Activated naive CD8-positive, alpha-beta T cell treated with anti-CD3 and anti-CD28 coated beads, Interleukin-2, amount 50 U/mL, for 24 hours (primary cell): ENCODE measurements at places on chromosomes 1 and 21.

- DNase-seq = no peak
- H3K27ac ChIP-seq = no peak overlapping the region
- H3K27me3 ChIP-seq = no peaks in the 10 kb centered on the region
- H3K4me1 ChIP-seq = no peaks in the 10 kb centered on the region
These were observed 111.2 kb upstream of the ADGRL2 start for GRCh38 chr1:81689531-81689941.

DNA sequence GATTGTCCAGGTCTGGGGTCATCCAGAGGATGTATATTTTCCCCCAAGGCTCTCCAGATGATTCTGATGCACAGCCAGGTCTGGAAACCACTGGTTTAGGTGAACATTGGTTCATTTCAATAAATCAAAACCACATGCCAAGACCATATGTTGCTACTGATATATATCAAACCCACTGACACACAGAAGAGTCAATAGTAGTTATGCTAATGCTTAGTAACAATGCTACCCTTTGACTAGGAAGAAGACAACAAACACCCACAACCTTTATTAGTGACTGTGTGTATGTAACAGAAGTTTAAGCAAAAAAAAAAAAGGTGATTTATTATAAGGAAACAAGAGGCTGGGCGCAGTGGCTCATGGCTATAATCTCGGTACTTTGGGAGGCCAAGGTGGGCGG is 35.6 kb upstream of the POU2F1 start:
- no peak overlapping the region for H3K27ac ChIP-seq
- H3K36me3 ChIP-seq = no peaks in the 10 kb centered on the region
- H3K4me1 ChIP-seq = no peaks in the 10 kb centered on the region

- H3K4me3 ChIP-seq = no peak overlapping the region
- H3K27me3 ChIP-seq = no peaks in the 10 kb centered on the region
These were observed 4.8 kb upstream of the TAF13 start for GRCh38 chr1:109080441-109081082.

- no peaks in the 10 kb centered on the region for H3K27me3 ChIP-seq
- H3K4me1 ChIP-seq = no peaks in the 10 kb centered on the region
- H3K36me3 ChIP-seq = no peaks in the 10 kb centered on the region
- H3K4me3 ChIP-seq = no peak overlapping the region
- H3K27ac ChIP-seq = no peak overlapping the region
- DNase-seq = no peak
These were observed 119.2 kb downstream of the ITSN1 start for GRCh38 chr21:33761441-33762036.

- peak overlapping the region; percentile 41 for H3K4me3 ChIP-seq
- H3K27me3 ChIP-seq = no peaks in the 10 kb centered on the region
- DNase-seq = peak; percentile 17
These were observed 253.5 kb downstream of the AKT3 start for GRCh38 chr1:243596431-243597062.

- H3K4me3 ChIP-seq = no peak within 1 kb of the TSS
- peaks cover 2% of the 10 kb centered on the region for H3K36me3 ChIP-seq
- DNase-seq = no peak
- H3K27ac ChIP-seq = no peak within 1 kb of the TSS
- H3K4me1 ChIP-seq = no peaks in the 10 kb centered on the region
- H3K27me3 ChIP-seq = no peaks in the 10 kb centered on the region
These were observed at the start of gene SLC25A34 for GRCh38 chr1:15736038-15736891. TSS of gene SLC25A34 (plus strand) at chr1:15736258. CDS start at chr1:15736486, 228 bp downstream.

DNA sequence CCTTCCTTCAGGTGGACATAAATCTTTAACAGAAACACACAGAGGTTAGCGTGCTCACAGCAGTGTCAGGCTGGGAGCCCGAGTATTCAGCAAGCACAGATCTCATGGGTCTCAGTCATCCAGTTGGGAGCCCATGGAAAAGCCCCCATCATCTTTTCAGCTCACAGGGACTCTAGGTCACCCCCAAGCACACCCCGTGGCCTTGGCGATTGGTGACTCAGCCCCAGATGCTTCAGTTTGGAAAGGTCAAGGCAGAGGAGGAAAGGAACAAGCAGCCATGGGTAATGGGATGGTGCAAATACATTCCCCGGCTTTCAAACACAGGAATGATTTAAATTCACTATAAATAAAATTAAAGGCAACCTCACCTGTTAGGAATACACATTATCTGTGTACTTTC is 88.9 kb downstream of the PGBD5 start:
- no peak overlapping the region for H3K4me3 ChIP-seq
- no peak for DNase-seq
- no peaks in the 10 kb centered on the region for H3K4me1 ChIP-seq

DNA sequence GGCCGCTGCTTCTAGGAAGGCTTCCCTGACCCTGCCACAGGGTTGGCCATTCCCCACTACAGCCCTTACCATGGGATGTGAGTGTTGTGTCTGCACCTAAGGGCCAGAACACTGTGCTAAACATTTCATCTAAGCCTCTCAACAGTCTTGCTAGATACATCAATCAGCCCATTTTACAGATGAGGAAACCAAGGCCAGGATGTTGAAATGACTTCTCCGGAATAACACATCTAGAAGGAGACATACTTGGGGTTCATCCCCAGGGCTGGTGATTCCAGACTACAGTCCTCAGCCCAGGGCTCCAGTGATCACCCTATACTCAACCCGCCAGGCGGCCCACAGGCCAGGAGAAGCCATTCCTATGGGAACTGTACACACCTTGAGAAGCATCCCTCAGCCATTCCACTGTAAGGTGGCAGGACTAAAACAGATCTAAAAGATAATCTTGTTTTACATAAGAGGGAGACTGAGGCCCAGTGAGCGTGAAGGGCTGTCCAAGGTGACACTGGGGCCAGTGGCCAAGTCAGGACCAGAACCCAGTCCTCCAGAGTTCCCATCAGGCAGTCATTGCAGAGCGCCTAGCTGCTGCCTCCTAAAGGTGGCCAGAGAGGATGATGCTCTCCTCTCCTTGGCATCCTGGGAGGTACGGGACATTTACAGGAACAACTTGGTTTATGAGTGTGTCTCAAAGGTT is 119.5 kb downstream of the GLIS1 start:
- no peaks in the 10 kb centered on the region for H3K4me1 ChIP-seq
- no peak for DNase-seq
- H3K4me3 ChIP-seq = no peak overlapping the region
- H3K27ac ChIP-seq = no peak overlapping the region
- H3K36me3 ChIP-seq = no peaks in the 10 kb centered on the region
- no peaks in the 10 kb centered on the region for H3K27me3 ChIP-seq

DNA sequence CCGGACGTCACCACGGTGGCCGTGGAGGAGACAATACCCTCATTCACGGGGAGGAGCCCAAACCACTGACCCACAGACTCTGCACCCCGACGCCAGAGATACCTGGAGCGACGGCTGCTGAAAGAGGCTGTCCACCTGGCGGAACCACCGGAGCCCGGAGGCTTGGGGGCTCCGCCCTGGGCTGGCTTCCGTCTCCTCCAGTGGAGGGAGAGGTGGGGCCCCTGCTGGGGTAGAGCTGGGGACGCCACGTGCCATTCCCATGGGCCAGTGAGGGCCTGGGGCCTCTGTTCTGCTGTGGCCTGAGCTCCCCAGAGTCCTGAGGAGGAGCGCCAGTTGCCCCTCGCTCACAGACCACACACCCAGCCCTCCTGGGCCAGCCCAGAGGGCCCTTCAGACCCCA is 7.0 kb downstream of the TNFRSF14 start:
- no peaks in the 10 kb centered on the region for H3K36me3 ChIP-seq
- DNase-seq = no peak
- no peak overlapping the region for H3K4me3 ChIP-seq

- no peak for DNase-seq
- no peak overlapping the region for H3K27ac ChIP-seq
- no peaks in the 10 kb centered on the region for H3K4me1 ChIP-seq
- no peaks in the 10 kb centered on the region for H3K36me3 ChIP-seq
- peaks cover 9% of the 10 kb centered on the region for H3K27me3 ChIP-seq
These were observed 109.6 kb downstream of the WDR3 start for GRCh38 chr1:118039170-118039569.

DNA sequence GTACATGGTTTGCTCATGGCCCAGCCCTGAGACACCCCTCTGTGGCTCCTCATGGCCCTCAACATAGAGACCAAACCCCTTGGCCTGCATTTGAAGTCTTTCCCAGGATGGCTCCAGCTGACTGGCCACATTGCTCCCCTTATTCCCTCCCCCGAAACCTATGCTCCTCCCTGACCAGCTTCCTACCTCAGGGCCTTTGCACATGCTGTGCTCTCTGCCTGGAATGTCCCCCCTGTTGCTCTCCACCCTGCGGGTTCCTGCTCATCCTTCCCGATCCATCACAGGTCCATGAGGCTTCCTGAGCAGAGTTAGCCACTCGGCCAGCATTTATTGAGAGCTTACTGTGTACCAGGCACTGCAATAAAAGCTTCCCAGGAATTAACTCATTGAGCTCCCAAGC is 70.9 kb upstream of the SELENON start:
- no peak for DNase-seq
- H3K27me3 ChIP-seq = peaks cover 45% of the 10 kb centered on the region
- no peak overlapping the region for H3K27ac ChIP-seq
- no peak overlapping the region for H3K4me3 ChIP-seq
- peaks cover 2% of the 10 kb centered on the region for H3K36me3 ChIP-seq

DNA sequence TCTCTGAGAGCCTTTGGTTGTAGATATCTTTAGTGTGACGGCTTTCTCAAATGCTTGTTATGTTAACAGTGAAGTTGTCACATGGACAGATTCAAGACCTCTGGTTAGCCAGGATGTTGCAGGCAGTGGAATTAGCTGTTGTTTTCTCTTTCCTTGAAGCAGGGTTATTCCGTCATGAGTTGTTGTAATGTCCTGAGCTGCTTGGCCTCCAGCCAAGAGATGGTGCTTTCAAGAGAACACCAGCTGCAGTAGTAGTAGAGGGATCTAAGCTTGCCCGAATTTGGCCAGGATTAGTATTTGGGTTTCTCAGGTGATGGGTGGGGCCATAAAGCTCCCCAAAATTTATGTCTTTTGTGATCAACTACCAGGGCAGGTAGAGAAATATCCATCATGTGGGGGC is 13.4 kb downstream of the KCNE1 start:
- H3K4me3 ChIP-seq = no peak overlapping the region
- H3K4me1 ChIP-seq = no peaks in the 10 kb centered on the region

DNA sequence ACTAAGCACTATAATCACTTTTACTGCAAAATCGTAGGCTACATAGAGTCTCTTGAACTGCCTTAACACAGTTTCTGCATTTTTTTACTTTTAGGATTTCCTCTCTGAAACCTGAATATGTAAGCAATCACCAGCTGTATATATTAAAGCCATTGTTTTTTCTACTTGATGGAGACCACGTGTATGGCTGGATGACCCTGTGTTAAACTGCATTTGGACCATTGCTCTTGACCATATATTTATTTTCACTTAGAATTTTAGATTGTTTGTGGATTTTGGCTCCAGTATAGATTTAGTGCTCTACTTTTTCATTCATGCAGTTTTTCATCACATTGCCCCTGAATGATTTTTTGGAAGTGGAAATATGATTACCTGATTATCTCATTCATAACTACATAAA is 320.5 kb upstream of the SGIP1 start:
- H3K4me3 ChIP-seq = no peak overlapping the region
- H3K4me1 ChIP-seq = peaks cover 8% of the 10 kb centered on the region
- H3K27me3 ChIP-seq = peaks cover 2% of the 10 kb centered on the region
- DNase-seq = no peak
- no peak overlapping the region for H3K27ac ChIP-seq

GRCh38 chr1:54099061-54099610 is 45.7 kb downstream of the TCEANC2 start:
- DNase-seq = no peak
- H3K4me1 ChIP-seq = no peaks in the 10 kb centered on the region
- H3K4me3 ChIP-seq = no peak overlapping the region
- H3K36me3 ChIP-seq = peaks cover 15% of the 10 kb centered on the region
- H3K27me3 ChIP-seq = no peaks in the 10 kb centered on the region
- no peak overlapping the region for H3K27ac ChIP-seq

DNA sequence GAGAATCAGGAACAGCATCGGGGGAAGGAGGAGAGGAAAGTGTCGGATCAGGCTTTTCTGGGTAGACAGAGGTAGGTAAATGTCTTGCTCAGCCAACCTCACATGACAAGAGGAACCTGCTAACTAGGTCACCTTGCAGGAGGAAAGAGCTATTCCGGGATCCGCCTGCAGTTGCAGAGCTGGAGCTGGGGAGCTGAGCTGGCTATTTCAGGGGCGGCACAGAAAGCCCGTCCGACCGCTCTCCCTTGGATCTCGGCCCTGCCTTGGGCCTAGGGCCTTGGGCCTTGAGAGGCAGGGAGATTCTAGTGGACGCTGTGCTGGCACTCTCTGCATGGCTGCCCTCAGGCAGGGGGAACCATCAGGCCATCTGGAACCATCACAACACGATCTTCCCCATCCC is 56.5 kb upstream of the CTPS1 start:
- no peak overlapping the region for H3K4me3 ChIP-seq
- no peak for DNase-seq
- no peaks in the 10 kb centered on the region for H3K36me3 ChIP-seq
- no peak overlapping the region for H3K27ac ChIP-seq
- no peaks in the 10 kb centered on the region for H3K27me3 ChIP-seq

- no peak overlapping the region for H3K27ac ChIP-seq
- H3K27me3 ChIP-seq = peaks cover 5% of the 10 kb centered on the region
- no peaks in the 10 kb centered on the region for H3K36me3 ChIP-seq
- no peak overlapping the region for H3K4me3 ChIP-seq
- DNase-seq = no peak
These were observed 106.5 kb upstream of the RAB3GAP2 start for GRCh38 chr1:220378571-220379302.

DNA sequence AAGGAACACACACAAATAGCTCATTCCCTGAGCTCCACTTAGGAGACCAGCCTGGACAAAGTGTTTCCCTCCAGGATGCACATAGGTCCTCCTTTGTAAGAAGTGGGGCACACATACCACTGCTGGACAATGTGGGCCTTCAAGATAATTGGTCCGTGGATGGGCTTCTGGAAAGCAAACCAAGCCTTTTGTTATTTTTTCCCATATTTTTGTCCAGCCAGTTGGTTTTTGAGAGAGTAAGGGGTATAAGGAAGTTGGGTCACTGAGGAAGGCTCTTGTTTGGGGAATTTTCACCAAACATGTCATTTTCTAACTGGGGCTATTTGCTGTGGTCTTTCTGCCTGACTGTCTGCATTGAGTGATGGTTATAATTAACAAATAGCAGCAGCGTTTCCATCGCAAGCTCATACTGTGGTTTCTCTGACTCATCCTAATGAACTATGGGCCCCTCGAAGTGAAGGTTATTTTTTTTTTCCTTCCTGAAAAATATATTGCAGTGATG is 306.3 kb upstream of the DUSP10 start:
- H3K27ac ChIP-seq = peak overlapping the region; percentile 55
- peak; percentile 5 for DNase-seq
- H3K4me3 ChIP-seq = no peak overlapping the region
- H3K4me1 ChIP-seq = peaks cover 21% of the 10 kb centered on the region

- no peaks in the 10 kb centered on the region for H3K4me1 ChIP-seq
- no peak for DNase-seq
These were observed 69.2 kb downstream of the TBX15 start for GRCh38 chr1:118918940-118919259.
